ENCODE measurements at places on chromosomes 6 and 20. TPM values are rescaled to one million over a fixed set of nuclear protein-coding genes. Genes with fewer than 3 reads are reported as not detected.
A peak's percentile ranks its signal among the peaks of the same experiment; 100 is the strongest.

DNA sequence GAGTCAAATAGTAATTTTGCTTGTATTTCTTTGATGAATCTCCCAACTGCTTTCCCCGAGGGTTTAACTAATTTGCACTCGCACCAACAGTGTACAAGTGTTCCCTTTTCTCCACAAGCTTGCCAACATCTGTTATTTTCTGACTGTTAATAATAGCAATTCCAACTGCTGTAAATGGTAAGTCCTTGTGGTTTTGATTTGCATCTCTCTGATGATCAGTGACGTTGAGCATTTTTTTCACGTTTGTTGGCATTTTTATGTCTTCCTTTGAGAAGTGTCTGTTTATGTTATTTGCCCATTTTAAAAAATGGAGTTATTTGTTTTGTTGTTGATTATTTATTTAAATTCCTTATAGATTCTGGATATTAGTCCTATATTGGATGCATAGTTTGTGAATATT lies 399.8 kb upstream of the MAN1A1 start:
- DNase-seq, result no peak

DNA sequence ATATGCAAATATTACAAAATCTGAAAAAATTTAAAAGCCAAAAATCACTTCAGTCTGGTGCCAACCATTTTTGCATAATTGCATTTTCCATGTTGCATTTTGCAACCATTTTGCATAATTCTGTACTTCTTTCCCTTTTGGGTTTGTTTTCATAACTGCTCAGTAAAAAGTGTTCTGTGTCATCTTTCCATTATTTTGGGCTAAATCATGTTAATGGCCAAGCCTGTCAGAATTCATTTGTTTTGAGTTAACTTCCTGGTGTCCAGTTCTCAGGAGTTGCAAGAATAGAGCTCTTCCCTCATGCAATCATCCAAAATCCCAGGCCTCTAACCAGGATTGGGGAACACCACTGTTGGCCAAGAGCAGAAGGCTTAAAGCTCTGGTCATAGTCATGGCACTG lies 133.6 kb downstream of the MTHFD1L start:
- no peak for DNase-seq

DNA sequence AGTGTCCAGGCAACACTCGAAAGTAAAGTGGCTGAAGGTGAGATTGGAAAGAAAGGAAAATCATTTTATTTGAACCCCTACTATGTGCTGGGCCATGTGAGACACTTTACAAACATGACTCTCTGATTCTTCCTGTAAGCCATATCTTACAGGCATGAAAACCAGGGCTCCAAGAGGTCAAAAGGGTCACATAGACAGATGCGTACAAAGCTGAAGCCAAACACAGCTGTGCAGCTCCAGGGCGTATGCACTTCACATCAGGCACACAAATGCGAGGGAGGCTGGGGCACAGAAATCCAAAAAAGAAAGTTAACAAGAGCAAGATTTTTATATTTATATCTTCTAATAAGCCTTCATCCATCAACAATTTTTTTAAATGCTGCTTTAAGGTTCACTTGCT lies 176.5 kb downstream of the PHACTR1 start:
- DNase-seq, result no peak

GRCh38 chr6:42771741-42772100 lies 10.1 kb upstream of the BICRAL start:
- no peak for DNase-seq

GRCh38 chr6:169804427-169804826 lies 53.0 kb downstream of the ERMARD start:
- DNase-seq, result no peak

GRCh38 chr6:66396145-66396544 lies 689.1 kb upstream of the EYS start:
- DNase-seq, result no peak

The NINL gene
- total RNA-seq, result 20.0 TPM

DNA sequence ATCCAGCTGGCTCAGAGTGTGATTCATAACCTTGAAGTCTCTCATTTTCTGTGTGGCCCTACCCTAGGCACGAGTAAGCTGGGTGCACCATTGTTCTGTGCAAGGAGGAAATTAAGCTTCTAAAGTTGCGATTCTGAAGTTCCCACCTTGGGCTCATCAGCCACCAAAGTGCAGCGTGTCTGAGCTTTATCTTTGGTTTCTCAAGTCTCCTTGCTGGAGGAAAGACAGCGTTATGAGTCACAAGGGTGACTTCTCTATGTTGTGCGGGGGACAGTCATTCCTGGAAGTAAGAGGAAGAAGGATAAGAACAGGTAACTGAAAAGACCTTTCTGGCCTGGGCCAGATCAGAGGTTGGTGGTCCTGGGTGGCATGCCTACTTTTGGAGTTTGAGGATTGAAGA lies 16.8 kb downstream of the MRAP2 start:
- no peak for DNase-seq

The LHFPL5 gene
- 0.82 TPM for total RNA-seq

DNA sequence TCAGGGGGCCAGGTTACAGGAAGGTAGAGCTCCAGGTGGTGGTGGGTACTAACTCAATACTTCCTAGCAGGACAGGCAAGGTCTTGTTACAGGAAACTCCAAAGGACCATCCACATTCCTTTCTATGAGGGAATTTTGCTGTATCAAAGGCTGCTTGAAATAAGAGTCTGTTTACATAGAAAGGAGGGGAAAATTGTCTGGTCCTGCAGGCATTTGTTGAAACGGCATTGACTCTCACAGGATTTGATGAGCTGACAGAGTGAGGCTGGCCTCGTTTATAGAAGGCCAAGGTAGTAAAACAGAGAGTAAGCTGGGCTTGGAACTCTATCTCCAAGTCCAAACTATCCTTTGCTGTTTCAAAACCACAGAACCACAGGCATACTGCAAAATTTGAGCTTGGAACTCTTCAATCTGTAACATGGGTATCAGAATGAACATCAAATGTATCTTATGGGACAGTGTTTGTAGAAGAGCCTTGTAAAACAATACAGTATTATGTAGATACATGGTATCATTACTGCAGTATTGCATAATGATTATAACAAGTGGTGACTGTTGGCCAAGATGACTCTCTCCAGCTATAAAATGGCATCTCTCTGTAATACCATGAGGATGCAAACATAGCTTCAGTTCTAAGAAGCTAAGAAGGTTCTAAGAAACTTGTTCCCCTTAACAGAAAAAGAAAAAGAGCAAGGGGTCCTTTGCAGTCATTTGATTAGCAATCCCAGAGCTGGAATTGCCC lies 61.5 kb downstream of the TRAM2 start:
- DNase-seq, result no peak

DNA sequence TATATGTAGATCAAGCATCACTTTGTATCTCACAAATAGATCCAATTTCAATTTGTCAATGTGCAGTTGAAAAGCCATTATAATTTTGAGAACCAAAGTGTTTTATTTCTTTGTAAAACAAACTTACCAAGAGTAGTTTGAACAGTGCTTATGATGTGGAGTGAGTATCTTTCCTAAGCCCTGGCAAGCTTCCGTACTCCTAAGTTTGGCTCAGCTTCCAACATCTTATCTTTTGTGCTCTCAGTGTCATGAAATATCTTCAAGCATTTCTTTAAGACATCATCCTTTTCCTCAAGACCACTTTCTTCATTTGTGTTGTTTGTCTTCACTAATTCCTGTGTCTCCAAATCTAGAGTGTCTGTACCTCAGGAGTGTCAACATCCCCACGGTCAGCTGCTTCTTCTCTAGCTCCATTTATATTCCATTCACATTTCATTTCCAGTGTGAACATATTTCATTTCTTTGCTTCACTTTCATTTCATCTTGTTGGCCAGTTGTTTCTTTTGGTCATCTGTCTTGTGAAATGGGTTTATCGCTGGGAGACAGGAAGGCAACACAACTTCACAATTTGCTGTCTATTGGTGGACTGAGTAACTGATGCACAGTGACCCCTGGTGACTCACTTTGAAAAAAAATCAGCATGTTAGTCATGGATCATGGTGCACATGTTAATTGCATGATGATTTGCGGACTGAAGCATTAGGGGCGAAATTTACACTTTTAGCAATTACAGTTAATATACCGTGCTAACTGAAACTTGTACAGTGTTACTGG lies 36.9 kb downstream of the SLC24A3 start:
- no peak for DNase-seq

- DNase-seq, result peak; percentile 62
Measured at GRCh38 chr20:35883778-35884540, 70.3 kb downstream of the SCAND1 start.

- no peak for DNase-seq
Measured at GRCh38 chr6:34538581-34538980, 17.5 kb downstream of the SPDEF start.

The LCA5 gene
- 14.3 TPM for total RNA-seq

DNA sequence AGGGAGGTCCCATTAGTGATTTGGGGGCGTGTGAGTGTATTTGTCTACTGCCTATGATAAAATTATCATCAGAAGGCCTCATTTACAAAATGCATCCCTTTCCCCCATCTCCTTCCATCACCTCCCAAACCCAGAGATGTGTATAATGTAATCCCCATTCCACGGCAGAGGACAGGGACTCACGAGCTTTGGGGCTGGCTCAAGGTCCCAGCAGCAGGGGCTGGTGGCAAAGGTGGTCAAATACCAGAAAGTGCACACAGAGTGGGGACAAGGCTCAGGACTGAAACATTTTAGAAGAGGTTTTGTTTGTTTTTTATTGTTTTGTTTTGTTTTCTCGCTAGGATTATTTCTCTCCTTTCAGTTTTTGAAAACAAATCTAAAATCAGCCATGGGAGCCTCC lies 68.5 kb upstream of the TOP1 start:
- no peak for DNase-seq

The TMX4 gene
- total RNA-seq, result 42.4 TPM

The DEFB116 gene
- not detected for total RNA-seq

The GPR6 gene
- 7.3 TPM for total RNA-seq

DNA sequence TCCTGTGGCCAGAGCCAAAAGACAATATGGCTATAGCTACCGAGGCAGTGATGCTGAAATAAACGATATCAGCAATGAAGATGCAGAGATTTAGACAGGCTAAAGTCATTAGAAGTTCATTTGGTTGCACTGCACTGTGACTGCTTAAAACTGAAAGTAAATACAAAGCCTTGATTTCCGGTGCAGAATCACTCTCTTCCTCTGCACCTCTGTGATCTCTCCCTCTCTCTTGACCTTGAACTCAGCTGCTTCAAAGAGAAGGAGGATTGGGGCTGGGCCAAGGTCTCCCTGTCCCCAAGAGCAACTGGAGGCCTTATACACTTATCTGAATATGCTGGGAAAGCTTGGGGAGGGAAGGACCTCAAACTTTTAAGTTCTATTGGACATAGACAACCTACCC lies 34.6 kb upstream of the SPACA1 start:
- DNase-seq, result no peak

The GPR63 gene
- total RNA-seq, result 13.9 TPM

DNA sequence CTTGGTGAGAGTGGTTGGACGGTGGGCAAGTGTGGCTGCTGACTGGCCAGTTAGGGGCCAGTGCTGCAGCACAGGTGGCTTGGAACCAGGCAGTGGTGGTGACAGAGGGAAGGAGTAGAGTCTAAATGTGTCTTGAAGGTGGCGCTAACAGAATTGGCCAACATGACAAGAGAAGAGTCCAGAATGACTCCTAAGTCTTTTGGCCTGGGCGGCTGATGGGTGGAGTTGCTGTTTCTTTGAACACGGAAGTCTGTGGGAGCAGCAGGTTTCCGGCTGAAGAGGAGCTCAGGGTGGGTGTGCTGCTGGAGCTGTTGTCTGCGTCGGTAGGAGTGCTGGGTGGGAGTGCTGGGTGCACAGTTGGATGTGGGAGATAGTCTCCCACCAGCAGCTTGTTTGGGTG lies 10.1 kb downstream of the LSM14B start:
- no peak for DNase-seq

The CST8 gene
- total RNA-seq, result not detected

- no peak for DNase-seq
Measured at GRCh38 chr6:32972353-32973143, 4.2 kb downstream of the BRD2 start.

DNA sequence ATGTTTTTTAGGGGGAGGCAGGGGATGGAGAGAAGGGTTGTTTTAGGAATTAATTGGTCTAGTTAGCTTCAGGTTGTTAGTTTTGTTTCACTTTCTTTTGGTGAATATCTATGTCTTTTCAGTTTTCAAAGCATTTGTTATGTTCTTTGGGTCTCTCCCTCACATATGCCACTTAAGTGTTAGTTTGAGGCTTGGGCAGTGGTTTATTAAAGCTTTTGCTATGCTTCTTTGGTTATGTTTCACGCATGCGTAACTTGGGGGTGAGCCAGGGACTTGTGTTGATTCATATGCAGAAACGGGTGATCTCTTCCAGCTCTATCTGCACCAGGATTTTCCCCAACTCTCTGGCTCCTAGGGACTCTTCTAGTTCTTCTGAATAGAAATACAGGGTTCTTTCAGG lies 11.4 kb upstream of the MMS22L start:
- no peak for DNase-seq

The FAM217A gene
- not detected for total RNA-seq

DNA sequence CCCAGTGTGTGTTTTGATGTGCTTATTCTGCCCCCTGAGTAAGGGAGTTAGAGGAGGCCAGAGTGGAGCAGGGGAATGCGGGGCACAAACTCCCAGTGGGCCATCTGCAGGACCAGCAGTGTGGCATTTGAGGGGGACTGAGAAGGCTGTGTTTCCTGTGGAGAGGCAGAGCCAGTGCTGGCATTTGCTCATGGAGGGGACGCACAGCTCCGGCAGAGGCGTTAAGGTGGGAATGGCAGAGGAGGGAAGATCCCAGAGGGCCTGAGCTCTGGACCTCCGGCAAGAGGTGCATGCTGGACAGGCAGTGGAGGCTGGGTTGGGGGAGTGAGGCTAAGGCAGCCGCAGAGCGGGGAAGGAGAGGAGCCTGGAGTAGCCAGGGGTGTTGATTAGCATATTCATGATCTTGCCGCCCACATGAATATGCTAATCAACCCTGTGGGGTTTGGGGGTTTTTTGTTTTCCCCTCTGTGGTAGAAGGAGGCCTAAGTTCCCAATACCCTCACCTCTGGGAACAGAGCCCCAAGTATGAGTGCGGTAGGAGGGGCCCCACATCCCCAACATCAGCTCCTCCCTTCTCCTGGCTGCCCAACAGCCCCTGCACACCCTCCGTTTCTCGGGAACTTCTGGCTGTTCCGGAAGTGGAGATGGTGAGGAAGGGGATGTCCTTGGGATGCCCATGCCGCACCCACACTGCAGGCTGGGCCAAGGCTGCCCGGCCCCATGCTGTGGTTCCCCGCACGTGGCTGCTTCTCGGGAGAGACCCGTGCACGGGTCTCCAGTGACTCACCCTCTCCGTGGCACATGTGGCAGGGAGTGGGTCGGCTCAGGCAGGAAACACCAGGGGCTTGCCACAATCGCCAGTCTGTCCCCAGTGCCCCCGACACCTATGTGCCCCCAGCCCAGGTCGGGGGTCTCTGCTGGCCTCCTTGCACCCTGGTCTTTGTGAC lies 33.8 kb downstream of the DLGAP4 start:
- no peak for DNase-seq

- DNase-seq, result no peak
Measured at GRCh38 chr6:41770381-41771057, 9.2 kb downstream of the FRS3 start.

The IMPG1 gene
- total RNA-seq, result not detected

All from frontal cortex (tissue), 4 donors.